NCI-H1417 (cell line): ENCODE measurements at places on chromosomes 2 and 18.

DNA sequence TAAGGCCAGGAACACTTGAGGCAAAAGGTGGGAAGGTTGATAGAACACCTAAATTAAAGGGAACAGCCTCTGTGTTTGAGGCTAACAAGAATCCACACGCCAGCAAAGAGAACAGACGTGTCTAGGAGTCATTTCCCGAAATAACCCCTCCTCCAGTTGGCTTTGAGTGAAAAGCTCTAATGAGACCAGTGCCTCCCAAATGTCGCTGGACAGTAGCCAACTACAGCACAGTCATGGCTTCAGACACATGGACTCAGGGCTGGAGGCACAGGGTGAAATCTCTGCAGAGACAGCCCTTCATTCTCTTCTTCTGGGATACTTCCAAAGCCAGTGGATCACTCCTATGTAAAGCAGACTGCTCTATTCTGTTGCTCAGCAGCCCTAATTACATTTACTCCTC is 49.6 kb downstream of the SOWAHC start:
- no peak for DNase-seq

DNA sequence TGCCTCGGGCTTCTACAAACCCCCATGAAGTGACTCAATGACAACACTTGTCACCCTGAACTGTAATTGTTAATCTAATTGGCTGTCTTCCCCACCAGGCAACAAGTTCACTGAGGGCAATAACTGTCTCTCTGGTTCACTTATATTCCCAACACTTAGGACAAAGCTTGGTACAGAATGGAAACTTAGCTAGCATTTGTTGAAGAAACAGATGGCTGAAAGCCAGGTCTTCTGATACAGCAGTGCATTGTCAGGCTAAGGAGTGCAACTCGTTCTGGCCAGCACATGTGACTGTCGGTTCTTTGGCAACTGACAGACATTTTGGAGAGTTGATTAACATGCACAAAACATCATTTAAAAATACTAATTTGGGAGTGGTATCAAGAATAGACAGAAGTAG is 14.6 kb upstream of the DNAJC27 start:
- DNase-seq, result no peak

- DNase-seq, result no peak
Measured at GRCh38 chr2:127887776-127888130, 2.0 kb upstream of the AMMECR1L start.

GRCh38 chr18:38747153-38747552 is 1181.6 kb upstream of the CELF4 start:
- DNase-seq, result no peak

- no peak for DNase-seq
Measured at GRCh38 chr2:61420991-61421544, 49.8 kb downstream of the USP34 start.
